ENCODE measurements at places on chromosomes 16 and 17.

- no peak for DNase-seq
Measured at GRCh38 chr16:19436540-19436939, 18.9 kb downstream of the TMC5 start.

GRCh38 chr17:40218006-40218739 is 931 bp upstream of the WIPF2 start:
- DNase-seq: no peak

- peak; percentile 42 for DNase-seq
Measured at GRCh38 chr17:75181110-75181509, 1.6 kb downstream of the SUMO2 start.

GRCh38 chr17:36591434-36592315 is at the start of gene DHRS11:
DHRS11 (plus strand) TSS chr17:36591879; CDS start chr17:36592010, 131 bp downstream.
- DNase-seq: peak; percentile 85

GRCh38 chr16:64541621-64542020 is 580.2 kb downstream of the CDH11 start:
- no peak for DNase-seq

DNA sequence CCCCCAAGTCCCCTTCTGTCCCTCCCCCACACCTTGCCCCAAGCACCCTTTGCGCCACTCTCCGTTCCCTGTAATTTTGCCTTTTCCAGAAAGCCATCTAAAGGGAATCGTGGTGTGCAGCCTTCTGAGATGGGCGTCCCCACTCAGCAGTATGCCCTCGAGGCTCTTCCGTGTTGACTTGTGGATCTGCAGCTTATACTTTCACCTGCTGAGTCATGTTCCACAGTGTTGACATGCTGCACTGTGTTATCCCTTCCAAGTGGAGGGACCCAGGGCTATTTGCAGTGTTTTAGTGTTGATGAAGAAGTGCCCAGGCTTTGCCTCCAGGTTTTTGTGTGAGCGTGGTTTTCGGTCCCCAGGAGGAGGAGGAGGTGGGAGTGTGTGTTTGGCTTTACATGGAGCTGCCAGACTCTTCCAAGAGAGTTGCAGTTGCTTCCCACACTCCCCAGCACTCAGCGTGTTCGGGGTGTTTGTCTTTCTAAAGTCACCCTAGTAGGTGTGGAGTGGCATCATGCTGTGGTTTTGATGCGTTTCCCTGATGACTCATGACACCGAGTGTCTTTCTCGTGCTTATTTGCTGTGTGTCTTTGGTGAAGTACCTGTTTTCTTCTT is 32.1 kb upstream of the JPT2 start:
- peak; percentile 70 for DNase-seq

DNA sequence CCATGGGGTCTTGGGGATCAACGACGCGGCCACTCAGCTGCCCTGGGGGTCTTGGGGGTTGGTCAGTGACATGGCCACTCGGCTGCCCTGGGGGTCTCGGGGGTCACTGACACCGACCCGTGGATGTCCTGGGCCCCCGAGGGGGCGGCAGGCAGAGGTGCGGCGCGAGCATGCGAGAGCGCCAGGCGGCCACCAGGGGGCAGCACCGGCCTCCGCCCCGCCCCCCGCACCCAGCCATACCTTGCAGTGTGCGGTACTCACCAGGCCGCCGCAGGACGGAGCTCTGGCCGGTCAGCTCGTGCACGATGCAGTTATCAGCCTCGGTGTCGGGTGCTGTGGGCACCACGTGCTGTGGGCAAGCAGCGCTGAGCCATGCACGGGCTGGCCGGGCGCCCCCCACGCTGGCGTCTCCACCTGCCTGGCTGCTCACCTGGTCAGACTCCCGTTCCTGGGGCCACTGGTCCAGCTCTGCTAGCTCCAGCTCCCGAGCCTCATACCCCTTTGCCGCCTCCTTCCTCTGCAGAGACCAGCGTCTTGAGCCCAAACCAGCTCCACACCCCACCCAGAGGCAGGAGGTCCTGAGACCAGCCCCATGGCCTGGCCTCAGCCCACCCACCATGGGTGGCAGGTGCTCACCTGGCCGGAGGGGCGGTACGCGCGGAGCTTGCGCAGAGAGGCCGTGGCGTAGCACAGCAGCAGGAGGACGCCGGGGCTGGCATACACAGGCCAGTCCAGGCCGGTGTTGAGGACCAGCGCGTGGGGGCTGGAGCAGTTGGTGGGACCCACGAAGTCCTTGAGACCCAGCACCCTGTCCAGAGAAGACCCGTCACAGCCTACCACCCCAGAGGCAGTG is 31.2 kb downstream of the CTU2 start:
- DNase-seq: peak; percentile 94
